ENCODE measurements at places on chromosomes 7 and 10.
A peak's percentile ranks its signal among the peaks of the same experiment; 100 is the strongest.

- no peak for DNase-seq
Observed at GRCh38 chr10:102007796-102008195, 48.2 kb downstream of the ARMH3 start.

- no peak for DNase-seq
Observed at GRCh38 chr7:47570649-47571050, 11.3 kb downstream of the TNS3 start.

DNA sequence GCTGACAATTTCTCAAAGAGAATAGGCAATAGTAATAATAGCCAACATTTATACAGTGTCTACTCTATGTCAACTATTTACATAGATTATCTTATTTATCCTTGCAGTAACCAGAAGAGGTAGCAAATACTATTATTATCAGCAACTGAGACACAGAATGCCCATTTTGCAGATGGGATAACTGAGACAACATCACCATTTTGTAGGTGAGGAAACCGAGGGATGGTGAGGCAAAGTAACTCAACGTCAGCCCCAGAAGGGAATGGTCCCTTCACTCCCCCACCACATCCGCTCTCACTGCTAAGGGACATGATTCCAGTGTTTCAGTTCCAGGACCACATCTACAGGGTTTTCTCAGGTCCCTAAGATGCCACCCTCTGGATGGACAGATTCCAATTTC lies 261.2 kb upstream of the NEBL start:
- no peak for DNase-seq

DNA sequence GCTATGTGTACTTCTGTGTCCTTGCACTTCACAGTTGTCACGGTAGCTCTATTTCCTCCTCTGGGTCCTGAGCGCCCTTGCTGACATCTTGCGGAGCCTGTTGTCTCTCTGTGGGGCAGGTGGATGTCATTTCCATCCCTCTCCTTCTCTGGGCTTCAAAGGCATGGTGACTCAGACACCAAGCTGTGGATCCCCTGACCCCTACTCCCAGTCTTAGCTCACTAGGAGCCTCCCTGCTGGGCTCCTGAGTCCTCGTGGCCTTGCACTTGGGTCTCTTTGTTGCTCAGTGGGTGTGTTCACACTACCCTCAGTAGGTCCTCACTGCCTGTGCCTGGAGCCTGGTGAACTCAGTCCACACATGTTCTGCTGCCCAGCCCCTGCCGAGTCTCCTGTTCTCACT lies 100.3 kb upstream of the PAX2 start:
- DNase-seq: no peak

GRCh38 chr10:125521721-125522680 lies 161.0 kb downstream of the TEX36 start:
- no peak for DNase-seq

- no peak for DNase-seq
Observed at GRCh38 chr7:105198223-105198622, 184.2 kb downstream of the KMT2E start.

GRCh38 chr10:113493882-113494301 lies 59.0 kb upstream of the HABP2 start:
- no peak for DNase-seq

- DNase-seq: no peak
Observed at GRCh38 chr10:43117031-43117776, 21.0 kb upstream of the CSGALNACT2 start.

DNA sequence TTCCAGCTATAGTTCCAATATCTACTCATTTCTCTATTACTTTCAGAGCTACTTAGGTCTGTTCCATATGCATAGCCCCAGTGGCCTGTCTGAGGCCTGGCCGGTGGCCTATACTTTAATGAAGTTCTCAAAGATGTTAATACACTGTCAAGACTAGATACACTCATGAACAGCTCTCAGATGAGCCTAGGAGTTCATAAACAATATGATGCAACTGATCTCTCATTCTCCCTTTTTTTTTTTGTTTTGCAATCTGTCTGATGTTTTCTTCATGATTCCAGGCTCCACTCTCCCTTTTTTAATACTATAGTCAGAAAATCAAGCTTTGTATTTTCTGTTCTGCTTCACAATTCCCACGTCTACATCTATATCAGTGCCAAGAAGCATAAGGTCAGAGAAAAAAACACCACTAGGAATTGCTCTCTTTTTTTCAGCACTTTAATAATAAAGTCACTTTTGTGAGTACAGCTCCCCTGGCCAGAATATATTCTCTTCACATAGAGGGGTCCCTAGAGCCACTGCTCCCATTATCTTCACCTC lies 321.0 kb downstream of the C7orf25 start:
- DNase-seq: no peak

DNA sequence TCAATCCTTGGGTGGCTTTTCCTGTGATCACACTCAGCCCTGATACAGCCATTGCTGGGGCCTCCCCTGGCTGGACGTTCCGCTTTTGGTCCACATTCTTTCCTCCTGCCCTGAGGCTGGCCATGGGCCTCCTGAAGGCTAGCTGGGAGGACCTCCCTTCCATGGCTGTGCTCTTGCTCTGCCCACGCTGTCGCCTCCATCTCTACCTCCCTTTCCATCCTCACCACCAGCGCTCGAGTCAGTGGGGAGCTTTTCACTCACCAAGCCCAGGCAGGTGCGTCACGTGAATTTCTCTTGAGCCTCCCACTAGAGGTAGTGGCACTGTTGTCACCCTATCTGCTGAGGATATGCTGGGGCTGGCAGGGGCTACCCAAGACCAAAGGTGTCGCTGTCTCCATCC lies 85.9 kb downstream of the BMS1 start:
- DNase-seq: no peak

DNA sequence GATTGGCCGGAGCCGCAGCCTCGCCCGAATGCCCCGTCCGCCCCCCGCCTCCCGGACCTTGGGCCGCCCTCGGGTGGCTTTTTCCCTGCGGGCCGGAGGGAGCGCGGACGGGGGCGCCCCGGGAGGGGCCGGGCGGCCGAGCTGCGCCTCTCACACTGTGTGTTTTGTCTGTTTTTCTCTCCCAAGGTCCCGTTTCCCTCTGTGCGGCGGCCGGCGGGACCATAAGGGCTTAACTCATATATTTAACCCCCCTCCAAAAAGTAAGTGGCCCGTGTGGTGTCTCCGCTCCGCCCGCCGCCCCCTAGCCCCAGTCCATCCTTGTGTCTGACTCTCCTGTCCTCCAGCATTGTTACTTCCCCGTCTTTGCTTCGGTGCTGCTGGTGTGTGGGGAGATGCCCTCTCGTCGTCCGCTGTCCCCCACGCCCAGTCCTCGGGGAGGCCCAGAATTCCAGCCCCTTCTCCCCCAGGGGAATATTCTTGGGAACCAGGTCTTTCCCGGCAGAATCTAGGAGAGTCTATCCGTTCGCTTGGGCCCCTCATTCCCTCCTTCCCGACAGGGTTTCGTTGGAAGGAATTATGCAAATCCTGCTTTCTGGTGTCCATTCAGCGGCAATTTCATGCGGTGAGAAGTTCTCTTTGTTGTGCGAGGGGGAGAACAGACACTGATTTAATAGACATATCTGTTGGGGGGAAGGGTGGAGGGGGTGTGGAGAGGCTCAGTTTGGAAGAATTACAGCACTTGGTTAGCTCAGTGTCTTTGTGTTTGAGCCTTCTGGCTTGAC lies 1.3 kb downstream of the LCOR start:
- DNase-seq: peak; percentile 4

- DNase-seq: no peak
Observed at GRCh38 chr7:152520861-152521302, 85.1 kb upstream of the KMT2C start.

- no peak for DNase-seq
Observed at GRCh38 chr7:6502886-6503285, 48.4 kb downstream of the GRID2IP start.

DNA sequence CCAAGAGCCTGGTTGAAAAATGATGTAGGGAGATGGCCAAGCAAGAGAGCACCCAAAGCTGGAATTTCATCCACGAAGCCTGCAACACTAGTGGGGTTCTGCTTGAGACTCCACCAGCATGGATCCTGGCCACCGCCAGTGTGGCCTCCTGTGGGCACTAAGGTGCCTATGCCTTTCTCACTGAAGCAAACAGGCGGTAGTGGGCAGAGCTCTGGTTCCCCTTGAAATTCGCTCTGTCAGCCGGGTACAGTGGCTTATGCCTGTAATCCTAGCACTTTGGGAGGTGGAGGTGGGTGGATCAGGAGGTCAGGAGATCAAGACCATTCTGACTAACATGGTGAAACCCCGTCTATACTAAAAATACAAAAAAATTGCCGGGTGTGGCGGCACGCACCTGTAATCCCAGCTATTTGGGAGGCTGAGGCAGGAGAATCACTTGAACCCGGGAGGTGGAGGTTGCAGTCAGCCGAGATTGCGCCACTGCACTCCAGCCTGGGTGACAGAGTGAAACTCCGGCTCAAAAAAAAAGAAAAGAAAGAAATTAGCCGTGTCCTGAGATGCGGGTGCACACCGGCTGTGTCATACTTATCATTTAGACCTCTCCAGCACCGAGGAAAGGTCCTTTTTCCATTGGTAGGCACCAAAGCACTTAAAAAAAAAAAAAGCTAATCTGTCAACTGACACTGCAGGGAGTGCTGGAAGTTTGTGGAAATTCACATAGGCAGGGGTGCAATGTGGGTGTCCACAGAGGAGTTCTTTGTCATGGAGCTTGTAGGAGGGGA lies 28.3 kb downstream of the CCM2 start:
- DNase-seq: no peak

- DNase-seq: no peak
Observed at GRCh38 chr10:79994556-79994955, 45.7 kb upstream of the SFTPD start.

- DNase-seq: no peak
Observed at GRCh38 chr10:79070606-79071395, 2.0 kb downstream of the ZMIZ1 start.

GRCh38 chr7:85705076-85705475 lies 518.2 kb upstream of the SEMA3D start:
- DNase-seq: no peak

DNA sequence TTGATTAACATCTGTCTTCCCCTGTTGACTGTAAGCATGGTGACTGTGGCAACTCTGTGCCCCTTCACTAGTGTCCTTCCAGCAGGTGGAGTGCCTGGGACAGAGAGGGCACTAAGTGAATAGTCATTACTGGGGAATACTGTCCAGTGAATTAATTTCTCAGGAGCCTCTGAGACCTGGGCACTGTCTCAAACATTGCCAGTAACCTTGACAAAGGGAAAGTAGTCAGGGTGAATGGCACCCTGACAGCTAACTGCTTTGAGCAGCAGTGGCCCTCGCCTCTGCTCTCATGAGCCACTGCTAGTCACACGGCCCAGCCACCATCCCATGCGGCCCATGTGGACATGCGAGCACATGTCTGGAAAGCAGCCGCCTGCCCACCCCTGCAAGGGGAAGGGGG lies 13.1 kb upstream of the GRB10 start:
- no peak for DNase-seq

- no peak for DNase-seq
Observed at GRCh38 chr10:29479081-29479925, 155.5 kb downstream of the SVIL start.

GRCh38 chr7:101957744-101958525 lies 140.5 kb downstream of the CUX1 start:
- no peak for DNase-seq

DNA sequence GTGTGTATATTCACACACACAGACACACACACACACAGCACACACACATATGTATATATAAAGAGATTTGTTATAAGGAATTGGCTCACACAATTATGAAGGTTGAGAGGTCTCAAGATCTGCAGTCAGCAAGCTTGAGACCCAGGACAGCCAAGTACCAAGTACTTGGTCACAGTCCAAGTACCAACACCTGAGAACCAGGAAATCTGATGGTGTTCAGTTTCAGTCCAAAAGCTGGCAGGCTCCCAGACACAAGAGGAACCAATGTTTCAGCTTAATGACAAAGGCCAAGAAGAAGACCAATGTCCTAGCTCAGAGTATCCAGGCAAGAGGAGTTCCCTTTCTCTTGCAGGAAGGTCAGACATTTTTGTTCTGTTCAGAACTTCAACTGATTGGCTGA lies 780.2 kb downstream of the MAGI2 start:
- no peak for DNase-seq

DNA sequence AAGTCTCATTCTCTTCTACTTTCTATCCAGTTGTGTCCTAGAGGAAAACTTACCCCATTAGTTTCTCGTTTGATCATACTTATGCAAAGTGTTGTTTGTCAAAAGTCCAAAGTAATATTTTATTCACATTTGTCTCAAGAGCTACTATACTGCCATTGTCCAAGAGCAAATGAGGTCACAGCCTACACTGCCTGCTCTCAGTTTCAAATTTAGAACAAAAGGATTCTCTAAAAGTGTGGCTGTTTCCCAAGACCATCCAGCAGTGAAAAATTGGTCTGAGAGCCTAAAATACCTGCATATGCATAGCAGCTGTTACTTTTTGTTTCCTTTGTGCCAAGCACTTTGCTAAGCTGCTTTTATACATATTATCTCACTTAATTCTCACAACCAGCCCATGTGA lies 439.5 kb upstream of the NFE2L3 start:
- DNase-seq: no peak

- DNase-seq: no peak
Observed at GRCh38 chr10:89954061-89954460, 252.7 kb downstream of the KIF20B start.

DNA sequence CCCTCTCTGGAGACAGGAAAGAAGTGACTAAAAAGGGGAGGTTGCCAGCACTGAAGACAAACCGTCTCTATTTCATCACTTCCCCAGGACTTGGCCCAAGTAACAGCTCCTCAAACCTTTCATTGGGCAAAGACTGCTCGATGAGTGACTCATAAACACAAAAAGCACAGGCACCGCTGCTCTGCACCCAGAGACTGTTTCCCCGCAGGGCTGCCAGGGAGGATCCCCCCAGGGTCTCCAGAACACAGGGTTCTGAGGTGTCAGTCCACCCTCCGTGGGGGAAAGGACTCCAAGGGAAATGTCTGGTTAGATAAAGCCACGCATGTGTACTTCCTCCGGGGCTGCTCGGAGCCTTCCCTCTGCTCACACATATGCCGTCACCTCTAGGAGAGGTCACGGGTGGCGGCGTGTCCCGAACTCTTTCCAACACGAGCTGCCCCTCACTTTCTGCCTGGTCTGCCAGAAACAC lies 59.9 kb downstream of the INSIG1 start:
- DNase-seq: no peak

GRCh38 chr10:80318742-80319141 lies 29.3 kb upstream of the MAT1A start:
- no peak for DNase-seq

GRCh38 chr7:91079487-91079886 lies 184.7 kb upstream of the FZD1 start:
- DNase-seq: no peak

GRCh38 chr10:31215052-31215451 lies 104.0 kb upstream of the ZEB1 start:
- DNase-seq: no peak

DNA sequence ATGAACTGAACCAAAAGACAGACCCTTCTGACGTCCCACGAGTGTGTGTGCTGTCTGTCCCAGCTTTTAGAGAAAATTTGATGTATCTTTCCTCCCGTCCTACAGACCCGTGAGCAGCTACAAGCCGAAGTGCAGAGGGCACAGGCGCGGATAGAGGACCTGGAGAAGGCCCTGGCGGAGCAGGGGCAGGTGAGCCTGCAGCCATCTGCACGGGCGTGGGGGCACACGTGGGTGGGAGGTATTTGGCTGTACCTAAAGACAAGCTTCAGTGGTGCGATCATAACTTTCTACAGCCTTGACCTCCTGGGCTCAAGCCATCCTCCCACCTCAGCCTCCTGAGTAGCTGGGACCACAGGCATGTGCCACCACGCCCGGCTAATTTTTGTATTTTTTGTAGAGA lies 41.7 kb upstream of the DPYSL4 start:
- DNase-seq: no peak

GRCh38 chr7:104552102-104552501 lies 223.7 kb downstream of the LHFPL3 start:
- no peak for DNase-seq
